ENCODE measurements at places on chromosomes 3 and 15. TPM values are rescaled to one million over a fixed set of nuclear protein-coding genes. Genes with fewer than 3 reads are reported as not detected.

TPRG1 gene
- total RNA-seq = 0.56 TPM

SLC22A13 gene
- total RNA-seq = 0.58 TPM

IQCF5 gene
- total RNA-seq = not detected

DAZL gene
- not detected for total RNA-seq

PLSCR2 gene
- not detected for total RNA-seq

BNIP2 gene
- 159 TPM for total RNA-seq

GOLGA6L7 gene
- total RNA-seq = not detected

VWA5B2 gene
- total RNA-seq = not detected

CP gene
- total RNA-seq = 5.1 TPM

GABRA5 gene
- total RNA-seq = 0.28 TPM

CFAP100 gene
- not detected for total RNA-seq

ILDR1 gene
- total RNA-seq = not detected

DCLK3 gene
- under 0.01 TPM for total RNA-seq

ITIH3 gene
- total RNA-seq = 0.19 TPM

MEIS2 gene
- 41.2 TPM for total RNA-seq

STOML1 gene
- total RNA-seq = 27.2 TPM

ABI3BP gene
- total RNA-seq = 26.6 TPM

ATP10A gene
- 13.0 TPM for total RNA-seq

KLF15 gene
- total RNA-seq = 0.38 TPM

LRRC3B gene
- total RNA-seq = not detected

SORD gene
- total RNA-seq = 17.6 TPM

MORC1 gene
- not detected for total RNA-seq

CCR8 gene
- not detected for total RNA-seq

TNFAIP8L3 gene
- 17.8 TPM for total RNA-seq

SPTBN5 gene
- total RNA-seq = 0.38 TPM

ITIH1 gene
- 0.56 TPM for total RNA-seq

COPG1 gene
- 457 TPM for total RNA-seq
